ENCODE measurements at places on chromosomes 11 and 22. TPM values are rescaled to one million over a fixed set of nuclear protein-coding genes. Genes with fewer than 3 reads are reported as not detected.

DNA sequence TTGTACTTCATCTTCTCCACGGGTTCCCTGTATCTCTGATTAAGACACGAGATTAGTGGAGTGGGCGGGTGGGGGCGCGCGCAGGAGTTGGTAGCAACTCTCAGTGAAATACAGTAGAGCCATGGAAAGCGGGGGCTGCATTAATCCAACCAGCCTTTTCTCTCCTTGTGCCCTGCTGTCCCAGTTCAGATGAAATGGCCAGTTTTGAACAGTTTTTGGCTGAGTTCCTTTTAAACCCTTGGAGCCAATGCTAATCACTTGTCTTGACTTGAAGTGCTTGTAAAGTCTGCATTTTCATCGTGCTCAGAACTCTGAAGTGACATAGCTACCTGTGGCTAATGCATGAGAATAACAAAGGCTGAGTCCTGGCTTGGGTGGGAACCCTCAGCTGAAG lies 734 bp upstream of the TMEM123 start:
- DNase-seq = peak; percentile 8

Gene OR52W1
- total RNA-seq = not detected

DNA sequence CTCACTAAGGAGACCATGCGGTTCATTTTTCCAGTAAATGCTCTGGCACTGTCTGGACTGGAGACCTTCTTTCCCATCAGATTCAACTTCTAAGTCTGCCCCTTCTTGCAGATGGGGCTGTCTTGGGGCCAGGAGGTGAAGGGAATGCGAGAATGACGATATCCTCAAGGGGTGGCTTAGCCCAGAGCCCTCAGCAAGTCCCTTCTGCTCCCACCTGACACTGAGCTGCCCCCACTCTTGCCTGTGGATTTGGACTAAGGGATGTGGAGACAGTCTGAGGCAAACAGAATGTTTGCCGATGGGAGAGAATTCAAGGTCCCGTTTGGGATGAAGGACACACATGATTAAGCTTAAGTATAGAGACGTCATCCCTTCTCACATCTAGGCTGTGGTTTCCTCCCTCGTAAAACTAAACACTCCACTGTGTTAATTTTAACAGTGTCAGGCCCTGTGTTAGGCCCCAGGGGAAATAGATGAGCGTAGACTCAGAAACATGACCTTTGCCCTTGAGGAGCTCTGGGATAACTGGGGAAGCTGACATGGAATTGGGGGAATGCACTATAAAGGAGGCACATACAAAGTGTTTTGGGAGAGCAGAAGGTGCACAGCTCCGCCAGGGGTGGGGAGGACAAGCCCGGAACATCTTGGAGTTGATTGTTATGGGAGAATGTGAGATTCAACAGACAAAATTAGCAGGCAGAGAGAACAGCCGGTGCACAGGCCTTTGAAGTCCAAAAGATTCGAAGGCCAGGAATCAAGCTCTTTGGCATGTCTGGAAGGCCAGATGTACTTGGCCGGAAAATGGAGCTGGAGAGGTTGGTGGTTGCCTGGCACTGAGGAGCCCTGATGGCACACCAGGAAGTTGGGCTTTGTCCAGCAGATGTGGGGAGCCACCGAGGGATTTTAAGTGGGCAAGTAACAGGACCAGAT lies 71.6 kb downstream of the ST3GAL4 start:
- DNase-seq = no peak

DNA sequence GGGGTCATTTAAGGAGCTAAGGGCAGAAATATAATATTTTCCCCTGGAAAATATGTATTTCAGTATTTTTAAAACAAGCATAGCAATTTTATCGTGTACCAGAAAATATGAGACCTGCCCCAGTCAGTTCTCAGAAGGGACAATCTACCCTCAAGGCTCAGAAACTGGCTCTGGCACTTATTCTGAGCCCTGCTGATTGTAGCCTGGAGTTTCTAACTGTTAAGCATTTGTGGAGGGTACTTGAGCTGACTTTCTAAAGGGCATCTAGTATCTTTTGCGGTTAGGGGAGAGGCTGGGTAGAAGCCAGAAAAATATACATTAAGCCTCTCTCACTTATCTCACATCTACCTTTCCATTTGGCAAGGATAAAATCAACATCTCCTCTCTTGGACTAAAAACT lies 71.3 kb upstream of the FSHB start:
- DNase-seq = no peak

DNA sequence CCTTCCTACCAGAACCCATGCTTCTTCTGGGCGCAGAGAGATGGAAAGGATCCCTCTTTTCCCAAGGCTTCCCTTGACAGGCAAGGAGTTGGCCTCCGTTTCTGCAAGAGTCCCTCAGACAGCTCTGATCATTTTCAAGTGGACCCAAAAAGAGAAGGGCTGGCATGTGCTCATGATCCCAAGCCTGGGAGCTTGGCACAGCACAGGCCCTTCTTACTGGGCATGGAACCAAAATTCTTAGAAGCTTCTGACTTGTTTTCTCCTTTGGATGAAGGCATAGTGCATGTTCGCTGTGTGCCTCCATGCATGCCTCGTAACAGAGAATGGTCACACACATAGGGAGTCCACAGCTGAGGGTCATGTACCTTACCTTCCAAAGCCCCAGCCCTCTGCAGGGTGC lies 449.6 kb downstream of the MIAT start:
- no peak for DNase-seq

Gene PVALB
- not detected for total RNA-seq

DNA sequence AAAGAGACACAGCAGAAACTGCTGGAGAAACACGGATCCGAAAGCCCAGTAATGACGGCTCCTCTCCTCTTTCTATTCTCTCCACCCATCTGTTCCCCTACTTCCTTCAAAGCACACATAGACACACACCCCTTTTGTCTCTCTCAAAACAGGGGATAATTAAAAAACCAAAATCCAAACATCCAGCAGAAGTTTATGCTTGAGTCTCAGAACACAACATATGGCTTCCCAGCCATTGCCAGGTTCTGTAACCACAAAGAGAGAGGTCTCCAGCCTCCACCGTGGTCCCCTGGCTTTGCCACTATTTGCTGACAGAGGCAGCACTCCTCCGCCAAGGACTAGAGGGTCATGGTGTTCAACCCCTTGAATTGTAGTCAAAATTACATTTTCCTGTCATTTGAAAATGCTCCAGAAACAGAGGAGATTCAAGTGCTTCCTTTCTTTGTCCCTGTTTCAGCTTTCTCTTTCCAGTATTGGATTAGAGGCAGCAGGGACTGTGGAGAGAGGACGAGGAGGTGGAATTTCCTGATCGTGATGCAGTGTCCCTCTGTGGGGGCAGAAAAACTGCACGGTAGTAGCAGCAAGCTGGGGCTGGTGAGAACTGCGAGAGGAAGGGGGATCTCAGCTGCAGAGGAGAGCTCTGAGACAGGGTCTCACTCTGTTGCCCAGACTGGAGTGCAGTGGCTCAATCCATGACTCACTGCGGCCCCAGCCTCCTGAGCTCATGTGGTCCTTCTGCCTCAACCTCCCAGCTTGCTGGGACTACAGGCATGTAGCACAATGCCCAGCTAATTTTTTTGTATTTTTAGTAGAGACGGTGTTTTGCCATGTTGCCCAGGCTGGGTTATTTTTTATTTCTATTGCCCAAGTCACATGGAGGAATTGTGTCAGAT lies 60.3 kb downstream of the UBASH3B start:
- no peak for DNase-seq

DNA sequence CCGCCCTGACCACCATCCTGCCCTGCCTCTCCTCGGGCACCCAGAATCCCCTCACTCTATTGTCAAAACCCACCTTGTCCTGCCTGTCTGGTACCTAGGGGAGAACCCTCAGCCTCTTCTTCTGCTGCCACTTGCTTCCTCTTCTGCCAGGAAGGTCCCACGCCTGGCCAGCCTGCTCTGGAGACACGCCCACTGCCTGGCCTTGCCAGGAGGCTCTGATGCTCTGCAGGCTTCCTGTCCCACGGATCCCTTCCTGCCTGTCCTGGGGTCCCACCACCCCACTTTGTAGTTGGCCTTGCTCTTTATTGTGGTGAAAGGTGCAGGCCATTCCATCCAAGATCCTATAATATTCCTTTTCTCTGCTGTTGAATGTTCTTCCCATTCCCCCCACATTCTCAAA lies 63.4 kb downstream of the BMAL1 start:
- no peak for DNase-seq

DNA sequence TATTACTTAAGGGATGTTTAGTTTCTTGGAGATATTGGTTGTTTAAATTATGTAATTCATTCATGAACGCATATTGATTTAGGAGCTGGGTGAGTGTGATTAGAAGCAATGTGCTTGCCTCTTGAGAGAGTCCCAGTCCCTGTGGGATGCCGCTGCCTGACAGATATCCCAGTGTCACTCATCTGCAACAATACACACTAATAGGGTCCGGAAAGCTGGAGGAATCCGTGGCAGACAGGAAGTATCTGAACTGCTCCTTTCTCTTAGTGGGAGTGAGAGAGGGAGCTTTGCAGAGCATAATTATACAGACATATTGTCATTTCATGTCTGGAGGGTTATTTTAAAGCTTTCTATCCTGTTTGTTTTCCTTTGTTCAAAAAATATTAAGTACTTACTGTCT lies 17.4 kb downstream of the AMOTL1 start:
- no peak for DNase-seq

DNA sequence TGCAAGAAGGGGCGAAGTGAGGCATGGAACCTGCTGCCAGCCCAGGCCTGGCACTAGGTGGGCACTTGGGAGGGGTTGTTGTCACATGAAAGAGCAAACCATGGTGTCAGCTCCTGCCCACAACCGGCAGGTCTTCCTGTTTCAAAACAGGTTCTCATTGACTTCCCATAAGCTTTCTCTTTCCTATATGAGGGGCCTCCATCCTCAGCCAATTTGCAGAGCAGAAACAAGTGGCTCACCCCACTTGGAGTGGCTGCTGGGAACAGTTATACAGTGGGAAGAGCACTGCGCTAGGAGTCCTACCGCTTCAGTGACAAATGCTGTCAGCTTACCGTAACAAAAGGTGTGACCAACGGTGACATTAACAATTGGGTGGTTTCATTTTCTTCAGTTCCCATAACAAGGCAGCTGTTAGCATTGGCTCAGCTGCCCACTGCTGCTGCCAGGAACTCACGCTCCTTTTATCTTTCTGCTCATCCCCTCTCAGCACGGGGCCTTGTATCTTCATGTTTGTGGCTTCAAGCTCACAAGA lies 10.2 kb upstream of the SSTR3 start:
- no peak for DNase-seq

- DNase-seq = no peak
Observed at GRCh38 chr11:107882095-107882820, 23.7 kb upstream of the SLC35F2 start.

DNA sequence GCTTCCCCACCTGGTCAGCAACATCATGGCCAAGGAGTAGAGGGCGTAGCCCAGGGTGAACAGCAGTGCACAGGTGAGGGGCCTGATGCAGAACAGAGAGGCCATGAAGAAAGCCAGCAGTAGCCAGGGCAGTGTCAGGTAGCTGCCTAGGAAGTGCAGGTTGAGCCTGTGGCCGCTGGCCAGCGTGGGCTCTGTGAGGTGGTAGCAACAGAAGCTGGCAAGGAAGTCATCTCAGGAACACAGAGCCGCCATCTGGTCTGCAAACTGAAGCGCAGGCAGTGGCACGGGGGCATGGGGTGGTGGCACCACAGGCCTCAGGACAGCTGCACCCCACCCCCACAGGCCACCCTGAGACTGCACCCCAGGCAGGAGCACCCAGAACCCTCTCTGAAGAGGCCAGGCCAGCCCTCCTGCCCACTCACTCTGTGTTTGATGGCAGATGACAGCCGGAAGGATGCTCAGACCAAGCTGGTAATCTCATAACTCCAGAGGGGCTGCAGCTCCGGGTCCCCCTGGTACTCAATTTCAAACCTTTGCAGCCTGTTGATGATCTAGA lies 95.3 kb downstream of the MED15 start:
- no peak for DNase-seq

Data from A172 (cell line).